Body of pancreas (tissue), 4 donors: ENCODE measurements at places on chromosomes 5 and 9. TPM values are rescaled to one million over a fixed set of nuclear protein-coding genes. Genes with fewer than 3 reads are reported as not detected.

DNA sequence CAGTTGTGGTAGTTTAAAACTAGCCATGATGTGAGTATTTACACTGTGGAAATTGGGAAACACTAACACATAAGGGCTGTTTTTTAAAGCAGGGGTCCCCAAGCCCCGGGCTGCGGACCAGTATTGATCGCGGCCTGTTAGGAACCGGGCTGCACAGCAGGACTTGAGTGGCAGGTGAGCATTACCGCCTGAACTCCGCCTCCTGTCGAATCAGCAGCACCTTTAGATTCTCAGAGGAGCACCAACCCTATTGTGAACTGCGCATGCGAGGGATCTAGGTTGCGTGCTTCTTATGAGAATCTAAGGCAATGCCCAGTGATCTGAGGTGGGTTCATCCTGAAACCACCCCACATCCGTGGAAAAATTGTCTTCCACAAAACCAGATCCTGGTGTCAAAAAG, 127.8 kb downstream of the PCSK5 start:
- DNase-seq: no peak

DNA sequence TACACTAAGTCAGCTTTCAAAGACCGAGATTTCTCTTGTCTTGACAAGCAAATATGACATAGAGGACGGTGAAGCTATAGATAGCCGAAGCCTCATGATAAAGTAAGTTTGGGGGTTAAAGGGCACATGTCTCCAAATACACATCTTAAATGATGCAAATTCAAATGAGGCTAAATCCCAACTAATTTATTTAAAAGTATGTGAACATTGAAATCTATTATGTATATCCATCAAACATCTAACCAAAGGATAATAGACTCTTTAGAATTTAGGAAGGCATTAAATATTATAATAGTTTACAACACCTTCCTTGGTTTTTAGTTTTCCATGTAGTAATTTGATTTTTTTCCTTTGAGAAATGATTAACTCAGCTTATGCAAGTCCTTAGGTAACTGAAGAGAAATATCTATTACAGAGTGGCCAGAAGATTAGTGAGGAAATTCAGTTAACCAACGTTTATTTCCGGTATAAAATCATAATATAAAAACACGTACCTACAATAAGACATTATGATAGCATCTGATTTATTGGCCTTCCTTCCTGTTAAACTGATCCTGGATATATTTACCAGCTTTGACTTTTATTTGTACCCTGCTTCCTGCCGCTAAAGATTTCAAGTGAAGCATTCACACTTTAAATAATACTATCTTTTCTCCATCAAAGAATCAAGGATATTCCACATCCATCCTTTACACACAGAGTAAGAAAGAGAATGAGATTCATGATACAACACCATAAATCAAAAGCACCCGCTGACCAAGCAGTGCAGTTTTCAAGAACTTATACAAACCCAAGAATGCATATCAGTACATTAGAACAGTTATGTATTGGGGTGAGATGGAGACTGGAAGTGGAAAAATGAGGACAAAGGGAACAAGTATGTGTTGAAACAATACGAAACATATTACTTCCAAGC, 31.9 kb upstream of the F2R start:
- DNase-seq: no peak

GRCh38 chr5:138661991-138662434, 86.8 kb upstream of the HSPA9 start:
- no peak for DNase-seq

DNA sequence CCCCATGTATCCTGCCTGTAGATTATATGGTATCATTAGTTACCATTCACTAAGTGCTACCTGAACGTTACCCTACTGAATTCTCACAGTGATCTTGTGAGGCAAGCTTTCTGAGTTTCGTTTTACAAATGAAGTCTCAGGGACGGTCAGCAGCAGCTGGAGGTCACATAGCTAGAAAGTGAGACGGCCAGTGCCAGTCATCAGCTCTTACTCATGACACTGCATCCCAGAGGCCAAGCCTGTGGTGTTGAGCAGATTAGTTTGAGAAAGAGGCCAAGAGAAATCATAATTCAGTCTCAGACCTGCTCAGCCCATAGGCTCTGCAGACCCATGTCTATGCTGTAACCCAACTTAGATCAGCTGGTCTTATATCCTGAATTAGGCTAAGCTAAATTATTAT, 95.7 kb upstream of the EGFLAM start:
- DNase-seq: no peak

CFAP157 gene
- total RNA-seq: 2.3 TPM

FCN2 gene
- total RNA-seq: not detected
